ENCODE measurements at places on chromosomes 3 and 15. TPM values are rescaled to one million over a fixed set of nuclear protein-coding genes. Genes with fewer than 3 reads are reported as not detected.

The REC114 gene
- not detected for total RNA-seq

The ISG20 gene
- total RNA-seq: 15.7 TPM

The RBP2 gene
- not detected for total RNA-seq

The WDR72 gene
- total RNA-seq: not detected

The ALPK3 gene
- total RNA-seq: 2.5 TPM

The FBXW12 gene
- not detected for total RNA-seq

The MAGEL2 gene
- 2.0 TPM for total RNA-seq

The COL6A6 gene
- total RNA-seq: not detected

The PLSCR5 gene
- total RNA-seq: not detected

The CAPN3 gene
- 18.4 TPM for total RNA-seq

The SLC24A5 gene
- not detected for total RNA-seq

The ABCF3 gene
- 94.0 TPM for total RNA-seq

The AGBL1 gene
- not detected for total RNA-seq

The ITIH1 gene
- total RNA-seq: 0.98 TPM

The CD86 gene
- 0.98 TPM for total RNA-seq

The MINDY4B gene
- not detected for total RNA-seq

The IL5RA gene
- not detected for total RNA-seq

The SLC28A1 gene
- total RNA-seq: not detected

The SI gene
- not detected for total RNA-seq

The SPINK8 gene
- not detected for total RNA-seq
